Stromal cell of bone marrow (primary cell): ENCODE measurements at places on chromosomes 7 and 10.
A peak's percentile ranks its signal among the peaks of the same experiment; 100 is the strongest.

GRCh38 chr7:131802195-131802864, 245.9 kb upstream of the PODXL start:
- no peak for DNase-seq

GRCh38 chr10:88330174-88330573, 252.9 kb downstream of the RNLS start:
- no peak for DNase-seq

DNA sequence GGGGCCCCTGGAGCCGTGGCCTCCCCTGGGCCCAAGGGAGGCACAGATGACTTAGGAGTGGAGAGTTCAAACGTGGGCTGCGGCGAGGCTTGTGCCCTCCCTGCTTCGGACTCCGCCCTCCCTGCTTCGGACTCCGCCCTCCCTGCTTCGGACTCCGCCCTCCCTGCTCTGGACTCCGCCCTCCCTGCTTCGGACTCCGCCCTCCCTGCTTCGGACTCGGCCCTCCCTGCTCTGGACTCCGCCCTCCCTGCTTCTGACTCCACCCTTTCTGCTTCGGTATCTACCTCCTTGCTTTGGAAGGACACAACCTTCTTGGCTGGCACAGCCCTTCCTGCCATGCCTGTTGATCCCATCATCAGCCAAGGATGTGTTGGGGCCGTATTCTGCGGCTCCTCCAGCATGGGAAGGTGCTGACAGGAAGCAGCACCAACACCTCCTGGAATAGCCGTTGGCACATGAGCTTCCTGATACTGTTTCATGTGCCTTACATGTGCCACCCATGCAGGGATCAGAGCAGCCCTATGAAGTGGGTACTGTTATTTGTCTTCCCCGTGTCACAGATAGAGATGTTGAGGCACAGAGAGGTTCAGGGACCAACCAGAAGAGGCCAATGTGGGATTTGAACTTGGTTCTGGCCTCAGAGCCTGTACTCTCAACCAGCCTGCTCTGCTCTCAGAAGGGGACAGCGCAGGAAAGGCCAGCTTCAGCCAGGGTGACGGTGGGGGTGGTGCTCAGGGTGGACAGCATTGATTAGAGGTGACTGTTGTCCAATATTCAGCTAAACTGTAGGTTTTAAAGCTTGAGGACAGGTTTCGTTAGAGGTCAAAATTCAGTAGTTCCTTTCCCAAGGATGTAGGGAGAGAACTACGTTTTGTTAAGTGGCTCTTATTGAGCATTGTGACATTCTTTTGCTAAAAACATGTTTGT, 114.5 kb downstream of the NKX6-2 start:
- no peak for DNase-seq

- DNase-seq: no peak
Observed at GRCh38 chr10:60444494-60445064, 54.9 kb upstream of the ANK3 start.

- DNase-seq: no peak
Observed at GRCh38 chr10:70592746-70593512, 9.6 kb downstream of the PRF1 start.

DNA sequence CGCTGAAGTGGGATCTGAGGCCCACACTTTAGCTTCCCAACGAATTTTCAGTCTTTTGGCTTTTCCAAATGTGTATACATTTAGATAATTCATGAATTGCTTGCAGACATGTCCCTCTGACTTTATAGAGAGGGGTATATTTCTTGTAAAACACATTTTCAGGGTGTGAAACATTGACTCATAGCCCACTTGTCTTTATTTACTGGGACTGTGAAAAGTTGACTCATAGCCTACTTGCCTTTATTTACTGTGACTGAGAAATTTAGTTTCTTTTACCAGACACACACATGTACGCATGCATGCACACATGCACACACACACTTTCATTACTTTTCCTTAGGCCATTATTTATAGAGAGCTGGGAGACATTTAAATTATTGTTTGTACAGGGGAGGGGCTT, 79.1 kb downstream of the VTI1A start:
- no peak for DNase-seq

- peak; percentile 87 for DNase-seq
Observed at GRCh38 chr7:138000081-138000701, 1.7 kb downstream of the CREB3L2 start.

- no peak for DNase-seq
Observed at GRCh38 chr10:114624422-114624821, 33.7 kb downstream of the ABLIM1 start.

DNA sequence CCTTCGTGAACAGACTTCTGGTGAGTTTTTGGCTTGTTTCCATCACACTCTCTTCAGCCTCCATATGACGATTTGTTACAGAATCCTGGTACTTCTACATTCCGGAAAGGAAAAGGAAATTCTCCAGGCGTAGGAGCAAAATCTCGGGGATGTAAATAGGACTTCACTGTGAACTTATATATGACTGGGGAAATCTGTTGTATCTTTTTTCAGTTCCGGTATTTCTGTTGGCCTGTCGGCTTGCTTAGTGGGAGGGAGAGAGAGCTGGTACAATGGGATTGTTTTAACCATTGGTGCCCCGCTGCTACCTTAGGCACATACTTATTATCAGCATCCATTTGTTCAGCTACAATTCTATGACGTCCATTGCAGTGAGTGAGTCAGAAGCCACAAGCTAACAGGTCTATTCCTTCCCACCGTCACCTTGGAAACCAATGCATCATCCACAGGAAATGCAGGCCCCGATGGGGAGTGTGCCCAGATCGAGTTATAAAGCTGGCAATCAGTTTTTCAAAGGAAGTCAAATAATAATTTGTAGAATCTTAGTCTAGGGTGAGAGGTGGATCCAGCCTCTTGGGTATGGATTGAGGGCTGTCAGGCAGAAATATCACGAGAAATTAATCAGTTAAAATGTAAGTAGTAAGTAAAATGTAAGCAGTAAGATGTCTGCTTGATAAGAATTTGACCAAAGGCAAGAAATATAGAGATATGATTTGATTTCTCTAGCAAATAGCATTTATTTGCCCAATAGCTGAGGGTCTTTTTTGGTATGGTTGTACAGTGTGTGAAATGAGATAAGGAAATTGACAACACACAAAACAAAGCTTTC, 92.0 kb upstream of the MKLN1 start:
- DNase-seq: peak; percentile 97

DNA sequence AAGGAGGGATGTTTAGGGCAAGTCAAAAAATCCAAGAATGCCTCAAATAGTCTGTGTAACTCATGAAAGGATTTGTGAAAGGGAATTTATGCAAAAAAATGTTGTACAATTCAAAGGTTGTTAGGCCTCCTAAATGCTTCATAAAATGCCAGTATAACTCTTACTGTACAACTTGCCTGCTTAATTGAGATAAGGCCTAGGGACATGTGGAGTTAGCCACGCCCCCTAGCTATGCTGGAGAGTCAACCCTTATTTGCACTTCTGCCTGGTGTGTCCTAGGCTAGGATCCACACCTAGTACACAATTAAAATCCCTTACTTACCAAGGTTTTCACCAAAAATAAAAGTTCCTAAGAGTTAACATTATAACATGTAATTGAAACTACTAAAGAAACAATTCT, 77.2 kb downstream of the ZNF680 start:
- DNase-seq: no peak

DNA sequence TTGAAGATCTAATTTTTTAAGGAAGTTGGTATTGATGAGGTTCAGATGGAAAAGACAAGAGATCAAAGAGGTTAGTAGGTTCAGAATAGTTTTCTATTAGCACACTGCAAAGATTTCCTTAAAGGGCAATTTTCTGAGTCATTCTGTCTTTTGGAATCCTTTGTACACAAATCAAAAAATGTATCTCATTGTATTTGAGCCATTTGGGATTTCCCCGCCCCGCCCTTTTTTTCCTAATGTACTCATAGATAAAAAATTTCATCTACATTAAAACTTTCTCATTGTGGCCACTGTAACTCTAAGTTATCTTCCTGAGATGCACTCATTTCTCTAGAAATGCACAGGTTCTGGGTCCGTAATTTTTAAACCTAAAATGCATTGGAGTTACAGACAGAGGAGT, 12.1 kb downstream of the GIMAP6 start:
- no peak for DNase-seq

GRCh38 chr10:47179291-47179647, 120.7 kb upstream of the GDF10 start:
- no peak for DNase-seq

DNA sequence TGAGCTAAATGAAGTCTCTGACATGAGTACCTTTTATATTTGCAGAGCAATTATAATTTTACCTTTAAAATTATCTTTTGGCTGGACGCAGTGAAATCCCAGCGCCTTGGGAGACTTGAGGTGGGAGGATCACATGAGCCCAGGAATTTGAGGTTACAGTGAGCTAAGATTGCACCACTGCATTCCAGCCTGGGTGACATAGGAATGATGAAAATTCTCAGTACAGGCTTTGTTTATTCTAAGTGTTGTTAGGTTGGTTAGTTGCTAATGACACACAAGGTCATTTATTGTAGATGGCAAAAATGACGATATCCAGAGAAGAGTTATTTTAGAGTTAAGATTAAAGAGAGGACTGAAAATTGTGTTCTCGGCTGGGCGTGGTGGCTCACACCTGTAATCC, 87.6 kb downstream of the XRCC2 start:
- peak; percentile 7 for DNase-seq
